ENCODE measurements at places on chromosomes 5 and 9.

- no peak for DNase-seq
Observed at GRCh38 chr5:108727236-108727650, 20.5 kb upstream of the FER start.

DNA sequence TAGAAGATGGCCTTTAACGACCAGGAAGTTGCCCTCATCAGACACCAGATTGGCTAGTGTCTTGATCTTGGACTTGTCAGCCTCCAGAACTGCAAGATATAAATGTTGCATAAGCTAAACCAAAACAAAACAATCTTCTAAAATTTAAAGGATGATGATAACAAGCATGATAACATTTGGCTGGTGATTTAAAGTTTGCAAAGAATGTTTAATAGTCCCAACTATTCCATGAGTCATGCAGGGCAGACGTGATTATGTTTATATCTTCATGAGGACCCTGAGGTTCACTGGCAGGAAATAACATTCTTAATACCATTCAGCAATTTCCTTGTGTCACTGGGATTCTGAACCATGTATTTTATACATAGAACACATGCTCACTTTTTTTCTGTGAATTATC, 319.8 kb downstream of the HCN1 start:
- no peak for DNase-seq

GRCh38 chr9:81849631-81850259, 78.5 kb upstream of the SPATA31D4 start:
- no peak for DNase-seq

DNA sequence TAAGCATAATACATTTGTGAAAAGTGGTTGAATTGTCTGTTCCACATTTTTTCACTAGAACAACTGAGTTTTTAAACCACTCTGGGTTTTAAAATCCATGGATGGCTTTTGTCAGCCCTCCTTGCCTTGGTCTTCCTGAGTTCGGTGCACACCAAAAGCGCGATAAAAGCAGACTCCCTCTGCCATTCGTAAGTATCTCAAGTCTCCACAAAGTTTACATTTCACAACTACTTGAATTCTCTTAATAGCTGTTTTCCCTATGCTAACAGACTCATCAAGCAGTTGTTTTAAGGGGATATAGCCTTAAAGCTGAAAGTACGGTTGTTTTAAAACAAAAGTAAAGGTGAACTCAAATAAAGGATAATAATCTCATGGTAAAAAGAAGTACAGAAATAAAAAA, 52.9 kb downstream of the GLIS3 start:
- no peak for DNase-seq

GRCh38 chr5:100165309-100165708, 369.9 kb upstream of the FAM174A start:
- DNase-seq, result no peak

DNA sequence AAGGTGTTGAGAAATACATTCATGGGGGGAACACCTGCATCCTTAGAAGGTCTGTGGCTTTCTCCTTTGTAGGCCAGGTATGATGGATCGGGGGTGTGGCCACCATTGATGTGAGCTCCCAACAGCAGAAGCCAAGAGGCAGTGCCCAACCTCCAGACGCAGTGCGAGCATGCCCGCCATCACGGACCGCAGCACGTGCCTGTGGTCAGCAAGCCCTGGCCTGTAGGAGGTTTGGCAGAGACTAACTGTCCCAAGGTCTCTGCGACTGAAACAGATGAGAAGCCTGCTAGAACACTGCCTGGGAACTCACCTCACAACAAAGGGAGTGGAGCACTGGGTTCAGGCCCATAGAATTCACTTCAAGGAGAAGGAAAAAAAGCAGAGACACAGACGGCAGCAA, 31.9 kb upstream of the ZNF354A start:
- DNase-seq, result no peak

DNA sequence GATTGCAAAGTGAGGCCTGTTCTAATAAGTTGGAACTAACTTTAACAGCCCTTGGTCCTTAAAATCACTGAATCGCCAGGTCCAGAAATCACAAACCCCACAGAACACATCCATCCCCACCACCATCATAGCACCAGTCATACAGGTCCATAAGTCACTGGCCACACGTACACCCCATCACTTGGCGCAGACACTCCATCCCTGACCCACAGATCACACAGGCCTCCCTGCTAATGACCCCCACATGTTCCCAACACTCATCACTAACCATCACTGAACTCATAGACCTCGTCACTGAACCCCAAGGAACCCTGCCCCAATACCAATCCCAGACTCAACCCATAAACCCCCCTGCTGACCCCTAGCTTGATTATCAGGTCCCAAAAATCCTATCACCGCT, 41.2 kb upstream of the ZNF300 start:
- no peak for DNase-seq

GRCh38 chr5:5632678-5633077, 210.2 kb downstream of the ICE1 start:
- no peak for DNase-seq

GRCh38 chr5:74476819-74477453, 163.6 kb downstream of the ENC1 start:
- no peak for DNase-seq

DNA sequence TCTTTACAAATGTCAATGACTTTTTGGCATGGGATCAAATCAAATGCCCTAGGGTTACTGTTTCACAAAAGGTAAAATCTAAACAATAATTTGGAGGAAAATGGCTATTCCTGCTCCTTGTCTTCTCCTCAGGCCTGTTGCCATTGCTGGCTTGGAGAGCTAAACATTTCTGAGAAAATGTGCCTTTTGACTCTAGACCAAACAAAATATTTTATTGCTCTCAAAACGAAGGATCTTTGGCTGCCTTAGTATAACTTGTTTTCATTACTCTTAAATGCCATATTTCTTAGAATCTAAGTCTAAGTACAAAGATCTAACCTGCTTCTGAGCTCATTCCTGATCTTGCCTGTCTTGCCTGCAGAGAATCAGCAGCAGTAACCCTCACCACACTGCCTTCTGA, 116.6 kb downstream of the MUSK start:
- no peak for DNase-seq

GRCh38 chr9:137025517-137025966, 2.5 kb downstream of the ABCA2 start:
- DNase-seq, result no peak

DNA sequence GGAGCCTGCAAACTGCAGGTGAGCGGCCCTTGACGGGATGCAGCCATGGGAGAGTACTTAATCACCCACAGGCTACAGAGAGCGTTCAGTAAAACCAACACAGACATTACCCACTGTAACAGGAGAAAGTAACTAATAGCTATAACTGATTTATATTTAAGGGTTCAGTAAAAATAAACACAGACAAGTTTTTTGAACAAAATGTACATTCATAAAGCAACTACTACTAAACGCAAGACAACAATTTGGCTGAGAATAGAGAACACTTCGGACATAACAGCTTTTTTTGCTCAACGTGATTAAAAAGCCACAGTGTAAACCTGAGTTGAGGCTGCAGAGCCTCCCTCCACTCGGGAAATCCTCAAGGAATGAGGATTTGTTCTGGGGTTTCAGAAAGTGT, 61.7 kb downstream of the LIFR start:
- no peak for DNase-seq

GRCh38 chr5:122896598-122897282, 51.3 kb downstream of the SNX24 start:
- DNase-seq, result no peak

- DNase-seq, result no peak
Observed at GRCh38 chr5:127867022-127867783, 164.0 kb downstream of the CCDC192 start.

GRCh38 chr5:126490167-126490940, 67.1 kb downstream of the GRAMD2B start:
- DNase-seq, result no peak

- DNase-seq, result no peak
Observed at GRCh38 chr9:11064909-11065308, 452.1 kb upstream of the PTPRD start.

DNA sequence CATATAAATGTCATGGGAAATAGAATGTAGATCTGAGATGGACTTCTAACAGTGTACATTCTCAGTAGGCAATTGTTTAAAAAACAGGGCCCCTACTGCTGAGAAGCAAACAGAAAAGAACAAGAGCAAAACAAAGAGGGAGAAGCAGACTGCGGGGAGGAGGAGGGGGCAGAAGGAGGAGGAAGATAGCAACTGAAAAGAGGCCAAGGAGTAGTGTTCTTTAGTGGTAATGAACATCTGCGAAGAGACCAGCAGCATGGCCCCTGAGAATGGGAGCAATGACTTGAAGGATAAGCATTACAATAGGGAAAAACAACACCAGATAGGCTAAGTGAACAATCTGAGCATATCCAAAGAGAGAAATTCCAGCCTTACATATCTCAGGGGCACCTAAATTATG, 36.8 kb downstream of the HAPLN1 start:
- no peak for DNase-seq

GRCh38 chr5:135386886-135387628, 12.0 kb downstream of the MACROH2A1 start:
- no peak for DNase-seq

GRCh38 chr5:107395632-107396350, 274.9 kb downstream of the EFNA5 start:
- DNase-seq, result no peak

- DNase-seq, result peak; percentile 20
Observed at GRCh38 chr9:133534346-133535291, at the start of gene ADAMTSL2. Gene ADAMTSL2, plus strand, starts transcription at chr9:133534704. Its CDS starts 2,009 bp downstream, at chr9:133536713.

GRCh38 chr9:129549139-129549538, 71.8 kb downstream of the C9orf50 start:
- DNase-seq, result no peak

DNA sequence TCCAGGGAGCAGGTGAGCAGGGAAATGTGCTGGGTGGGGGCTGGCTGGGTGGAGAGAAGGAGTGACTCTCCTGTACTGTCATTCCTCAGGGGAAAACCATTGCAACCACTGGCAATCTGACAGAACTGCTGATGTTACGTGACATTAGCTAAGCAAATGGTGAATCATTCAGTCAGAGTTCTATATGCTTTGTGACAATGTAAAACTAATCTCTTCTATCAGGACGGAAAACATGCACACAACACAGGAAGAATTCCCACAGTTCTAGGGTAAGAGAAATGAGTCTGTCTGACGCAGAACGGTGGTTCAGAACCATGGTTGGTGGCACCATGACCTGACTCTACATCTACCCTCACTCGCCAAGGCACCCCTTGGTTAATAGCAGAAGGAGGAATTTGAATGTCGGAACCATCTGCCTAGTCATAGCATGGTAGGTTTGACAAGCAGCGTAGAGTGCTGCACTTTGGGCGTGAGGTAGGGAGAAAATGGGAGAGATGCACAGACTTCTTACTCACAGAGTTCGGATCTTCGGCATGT, 243.6 kb upstream of the PANK3 start:
- DNase-seq, result no peak

DNA sequence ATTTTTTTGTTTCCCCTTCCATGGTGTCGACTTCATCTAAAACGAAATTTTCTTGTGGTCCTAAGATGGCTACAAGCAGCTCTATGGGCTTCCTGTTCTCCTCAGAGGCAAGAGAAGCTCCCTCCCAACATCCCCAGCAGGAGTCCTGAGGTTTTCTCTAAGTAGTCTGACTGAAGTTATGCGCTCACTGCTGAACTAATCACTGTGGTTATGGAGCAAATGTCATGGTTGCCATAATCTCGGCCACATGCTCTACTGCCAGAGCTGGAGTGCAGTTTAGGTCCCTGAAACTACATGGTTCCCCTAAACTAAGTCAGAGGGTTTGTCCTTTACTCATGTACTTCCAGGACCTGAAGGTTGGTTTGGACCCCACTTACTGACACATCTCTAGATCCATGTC, 68.0 kb upstream of the MAMDC2 start:
- no peak for DNase-seq

GRCh38 chr9:98432960-98433359, 177.5 kb upstream of the TBC1D2 start:
- no peak for DNase-seq

DNA sequence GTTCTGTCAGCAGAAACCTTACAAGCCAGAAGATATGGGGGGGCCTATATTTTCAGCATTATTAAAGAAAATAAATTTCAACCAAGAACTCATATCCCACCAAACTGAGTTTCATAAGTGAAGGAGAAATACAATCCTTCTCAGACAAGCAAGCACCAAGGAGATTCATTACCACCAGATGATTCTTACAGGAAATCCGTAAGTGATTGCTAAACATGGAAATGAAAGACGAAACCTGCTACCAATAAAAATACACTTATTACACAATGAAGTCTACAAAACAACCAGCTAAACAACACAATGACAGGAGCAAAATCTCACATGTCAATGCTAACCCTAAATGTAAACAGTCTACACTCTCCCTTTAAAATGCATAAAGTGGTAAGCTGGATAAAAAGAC, 17.8 kb upstream of the C9orf72 start:
- no peak for DNase-seq

DNA sequence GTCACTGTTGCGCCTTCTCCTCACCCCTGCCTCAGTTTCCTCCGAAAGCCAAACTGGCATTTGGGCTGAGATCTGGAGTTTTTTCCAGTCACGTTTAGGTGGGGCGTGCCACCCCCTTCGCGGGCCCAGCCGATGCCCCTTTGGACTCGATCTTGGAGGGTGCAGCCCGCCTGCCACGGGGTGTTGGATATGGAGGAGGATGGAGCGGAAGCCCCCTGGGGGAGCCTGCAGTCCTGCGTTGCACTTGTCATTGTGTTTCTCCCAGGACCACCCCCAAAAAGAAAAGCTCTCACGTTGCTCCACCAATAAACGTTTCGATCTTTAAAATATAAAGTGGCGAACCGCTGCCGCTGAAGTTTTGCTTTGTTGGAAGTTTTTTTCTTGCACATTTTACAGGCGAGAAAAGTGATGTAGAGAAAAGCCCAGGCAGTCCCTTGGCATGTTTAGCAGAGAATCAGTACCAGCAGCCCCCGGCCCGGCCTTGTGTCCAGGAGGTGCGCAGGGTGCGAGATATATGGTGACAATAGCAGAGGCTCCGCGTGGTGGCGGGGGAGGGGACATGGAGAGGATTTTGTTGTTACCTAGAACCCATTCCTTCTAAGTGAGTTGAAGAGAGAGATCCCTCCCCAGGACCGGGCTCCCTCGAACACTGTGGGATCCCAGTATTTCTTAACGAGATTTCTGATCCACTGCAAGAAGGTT, 681 bp downstream of the F2R start:
- no peak for DNase-seq

DNA sequence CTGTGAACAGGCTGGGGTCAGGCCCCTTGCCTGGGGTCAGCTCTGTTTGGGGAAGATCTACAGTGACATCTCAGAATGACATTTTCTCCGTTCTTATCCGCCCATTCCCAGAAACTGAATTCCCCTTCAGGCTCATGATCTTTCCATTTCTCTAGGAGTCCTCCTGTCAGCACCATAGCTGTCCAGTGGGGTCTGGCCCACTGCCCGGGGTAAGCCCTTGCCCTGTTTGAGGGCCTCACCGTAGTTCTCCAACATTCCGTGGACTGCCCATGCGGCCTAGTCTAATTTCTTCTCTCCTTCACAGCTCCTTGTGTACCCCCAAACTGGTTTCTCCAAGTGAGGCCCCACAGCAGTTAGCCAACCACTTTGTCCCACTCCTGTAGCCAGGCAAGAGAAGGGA, 68.4 kb downstream of the ENTREP1 start:
- DNase-seq, result no peak

- no peak for DNase-seq
Observed at GRCh38 chr9:16184964-16185646, 632.3 kb downstream of the CCDC171 start.

- no peak for DNase-seq
Observed at GRCh38 chr5:32042551-32042961, 131.6 kb downstream of the GOLPH3 start.
